T-helper 2 cell (primary cell): ENCODE measurements at places on chromosomes 12 and 14.

GRCh38 chr12:105281694-105282049, 45.7 kb upstream of the APPL2 start:
- DNase-seq: no peak

DNA sequence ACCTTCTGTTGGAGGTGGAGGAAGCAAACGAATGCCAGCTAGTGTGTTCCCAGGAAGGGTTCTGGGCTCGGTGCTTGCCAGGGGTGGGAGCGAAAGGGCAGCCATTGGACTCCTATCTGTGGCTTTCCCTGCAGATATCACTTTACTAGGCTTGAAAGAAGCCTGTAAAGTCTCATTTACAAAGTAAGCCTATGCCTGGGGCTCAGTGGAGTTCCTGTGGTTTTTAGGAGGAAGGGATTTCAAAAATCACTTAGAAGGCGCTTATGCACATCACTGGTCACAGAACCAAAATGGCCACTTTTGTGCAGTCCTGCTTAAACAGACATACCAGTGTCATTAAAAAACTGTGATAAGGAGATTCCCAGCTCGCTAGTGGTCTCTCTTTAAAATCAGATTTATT, 22.7 kb downstream of the CLMN start:
- no peak for DNase-seq

- no peak for DNase-seq
Observed at GRCh38 chr12:23909551-23909950, 39.9 kb downstream of the SOX5 start.

GRCh38 chr12:52884526-52885293, 20.2 kb downstream of the KRT8 start:
- peak; percentile 48 for DNase-seq

DNA sequence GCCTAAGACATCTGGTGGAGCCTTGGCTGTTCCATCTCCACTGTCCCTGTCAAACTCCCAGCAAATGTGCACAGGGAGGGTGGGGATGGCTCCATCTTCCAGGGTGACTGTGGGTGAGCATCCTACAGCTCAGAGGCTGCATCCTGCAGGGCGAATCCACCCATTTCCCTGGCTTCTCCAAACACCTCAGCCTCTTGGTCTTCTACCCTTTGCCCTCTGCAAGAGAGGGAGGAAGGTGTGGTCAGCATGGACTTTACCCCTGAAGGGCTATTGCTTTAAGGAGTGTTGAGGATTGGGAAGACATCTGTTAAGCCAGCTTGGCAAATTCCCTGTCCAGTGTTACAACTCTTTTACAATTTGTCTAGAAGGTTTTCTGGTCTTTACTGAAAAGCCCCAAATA, 23.1 kb upstream of the DGLUCY start:
- DNase-seq: no peak

DNA sequence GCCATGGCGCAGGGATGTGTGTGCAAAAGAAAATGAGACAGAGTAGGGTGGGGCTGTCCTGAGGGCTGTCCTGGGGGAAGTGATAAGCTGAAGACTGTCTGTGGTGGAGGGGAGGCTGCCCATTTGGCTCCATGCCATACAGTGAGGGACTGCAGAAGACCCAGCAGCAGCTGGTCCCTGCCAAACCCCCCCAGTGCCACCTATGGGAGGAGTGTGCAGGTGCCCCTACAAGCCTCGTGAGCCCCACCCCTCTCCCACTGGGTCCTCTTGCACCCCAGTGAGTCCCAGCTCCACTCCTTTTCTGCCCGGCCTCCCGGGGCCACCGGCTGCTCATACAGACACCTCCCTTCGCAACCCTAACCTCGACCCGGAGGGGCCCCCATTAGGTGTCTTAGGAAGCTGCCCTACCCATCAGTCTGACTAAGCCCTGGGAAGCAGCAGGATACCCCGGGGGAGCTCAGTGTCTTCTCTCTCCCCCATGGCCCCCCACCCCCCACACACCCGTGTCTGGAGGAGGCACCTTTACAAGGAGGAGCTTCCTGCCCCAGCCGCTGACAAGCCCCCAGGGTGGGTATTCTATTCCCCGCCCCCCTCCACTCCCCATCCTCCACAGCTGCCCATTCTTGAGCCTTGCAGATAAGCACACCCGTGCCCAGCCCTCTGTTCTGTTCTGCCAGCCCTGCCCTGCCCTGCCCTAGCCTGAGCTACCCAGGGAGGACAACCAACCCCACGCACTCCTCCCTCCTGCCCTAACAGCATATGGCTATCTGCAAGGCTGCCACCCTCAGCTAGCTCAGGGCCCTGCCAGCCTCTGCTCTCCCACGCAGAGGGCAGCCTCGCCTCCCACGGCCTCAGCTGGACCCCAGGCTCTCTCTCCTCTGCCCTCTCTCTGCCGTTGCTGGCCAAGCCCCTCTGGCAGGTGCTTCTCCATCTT, 41.9 kb downstream of the SLC6A12 start:
- no peak for DNase-seq

- DNase-seq: peak; percentile 49
Observed at GRCh38 chr14:95516554-95517181, at the start of gene SYNE3. SYNE3 (minus strand) TSS chr14:95516650; CDS start chr14:95475821, 40,829 bp downstream.

- DNase-seq: no peak
Observed at GRCh38 chr14:50783563-50783962, 47.4 kb downstream of the NIN start.

GRCh38 chr12:49055978-49056754, 4.4 kb downstream of the KMT2D start:
- DNase-seq: peak; percentile 10

DNA sequence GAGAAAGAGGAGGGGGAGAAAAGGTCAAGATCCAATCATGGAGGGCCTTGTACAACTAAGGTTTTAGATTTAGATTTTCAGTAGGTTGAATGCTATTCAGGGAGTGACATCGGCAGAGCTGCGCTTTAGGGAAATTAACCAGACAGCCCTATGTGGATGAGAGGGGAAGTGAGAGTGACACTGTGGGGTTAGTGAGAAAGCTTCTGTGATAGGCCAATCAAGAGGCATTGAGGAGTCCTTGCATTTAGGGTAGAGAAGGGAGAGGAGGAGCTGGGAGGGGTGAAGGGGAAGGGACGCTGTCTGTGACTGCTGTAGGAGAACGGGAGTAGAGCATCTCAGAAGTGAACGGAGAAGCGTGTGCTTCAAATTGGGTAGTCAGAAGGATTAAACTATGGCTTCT, 3.4 kb downstream of the HSD17B6 start:
- DNase-seq: no peak

DNA sequence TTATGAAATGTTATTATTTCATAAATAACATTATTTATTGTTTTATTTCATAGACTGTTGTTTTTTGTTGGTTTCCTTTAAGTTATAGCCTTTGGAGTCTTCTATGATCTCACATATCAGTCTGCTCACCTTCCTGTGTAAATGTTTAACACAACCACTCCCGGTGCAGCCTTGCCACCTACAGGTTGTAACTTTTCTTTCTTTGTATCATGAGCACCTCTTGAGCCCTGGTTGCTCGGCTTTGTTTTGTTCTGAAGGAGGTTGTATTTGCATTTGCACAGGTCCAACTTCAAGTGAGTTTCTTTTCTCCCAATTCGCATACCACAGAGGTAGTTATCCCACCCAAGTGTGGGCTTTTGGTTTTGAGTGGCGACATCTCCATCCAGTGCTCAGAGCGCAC, 121.4 kb downstream of the SLC15A4 start:
- no peak for DNase-seq

DNA sequence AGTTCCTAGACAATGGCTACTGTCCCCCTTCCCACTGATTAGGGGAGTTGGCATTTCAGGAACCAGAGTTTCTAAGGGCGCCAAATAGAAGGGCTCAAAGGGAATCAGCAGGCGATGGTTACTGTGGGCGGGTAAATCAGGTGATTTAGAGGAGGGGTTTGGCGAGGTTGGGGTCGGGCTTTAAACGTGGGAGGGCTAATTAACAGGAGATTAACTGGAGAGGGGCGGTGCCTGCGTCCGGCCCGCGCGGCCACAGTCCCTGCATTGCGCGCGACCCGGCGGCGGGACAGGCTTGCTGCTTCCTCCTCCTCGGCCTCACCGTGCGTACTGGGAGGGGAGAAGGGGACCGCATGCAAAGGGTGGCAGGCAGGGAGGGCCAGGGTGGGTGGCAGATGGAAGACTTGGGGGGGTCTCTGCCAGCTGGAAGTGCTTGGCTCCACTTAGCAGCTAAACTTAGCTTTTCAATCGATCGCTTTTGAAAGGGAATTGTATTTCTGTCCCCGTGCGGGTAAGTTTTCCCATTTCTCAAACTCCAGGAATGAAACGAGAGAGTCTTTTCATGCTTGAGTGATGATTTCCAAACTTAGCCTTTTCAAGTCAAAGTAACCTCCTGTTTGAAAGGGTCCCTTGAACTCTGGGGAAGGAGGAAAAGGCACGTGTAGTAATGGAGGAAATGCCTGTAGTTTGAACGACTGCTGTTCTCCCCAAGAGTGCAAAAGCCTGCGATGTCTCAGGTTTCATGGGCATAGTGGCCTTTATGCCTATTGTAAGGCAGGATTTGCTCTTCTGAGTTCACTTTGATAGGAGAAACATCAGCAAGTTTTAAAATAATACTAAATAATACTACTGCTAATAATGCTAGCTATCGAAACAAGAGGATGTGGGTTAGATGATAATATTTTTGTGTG, at the start of gene MGST1:
Gene MGST1, plus strand, starts transcription at position 255 of the 908 bp plus-strand sequence. CDS start 6,608 bp downstream, outside the sequence.
- DNase-seq: no peak

DNA sequence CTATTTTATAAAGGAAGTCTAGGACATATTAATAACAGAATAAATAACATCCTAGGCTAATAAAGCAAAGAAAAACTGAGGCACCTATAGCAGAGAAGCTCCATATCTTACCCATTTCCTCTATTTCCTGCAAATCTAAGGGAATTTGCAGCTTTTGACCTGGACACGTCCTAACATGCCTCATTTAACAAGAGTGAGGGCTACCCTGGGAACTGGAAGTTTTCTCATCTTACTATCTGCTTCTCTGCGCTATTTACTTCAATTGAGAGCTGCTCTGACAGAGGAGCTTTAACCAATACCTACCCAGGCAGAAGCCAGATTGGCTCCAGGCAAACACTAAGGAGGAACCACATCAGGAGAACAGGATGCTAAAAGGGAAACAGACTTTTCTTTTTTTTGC, 5.7 kb downstream of the YBX3 start:
- no peak for DNase-seq

GRCh38 chr12:129635021-129635685, 268.7 kb downstream of the TMEM132D start:
- no peak for DNase-seq

GRCh38 chr12:5467931-5468330, 36.0 kb downstream of the NTF3 start:
- DNase-seq: no peak

DNA sequence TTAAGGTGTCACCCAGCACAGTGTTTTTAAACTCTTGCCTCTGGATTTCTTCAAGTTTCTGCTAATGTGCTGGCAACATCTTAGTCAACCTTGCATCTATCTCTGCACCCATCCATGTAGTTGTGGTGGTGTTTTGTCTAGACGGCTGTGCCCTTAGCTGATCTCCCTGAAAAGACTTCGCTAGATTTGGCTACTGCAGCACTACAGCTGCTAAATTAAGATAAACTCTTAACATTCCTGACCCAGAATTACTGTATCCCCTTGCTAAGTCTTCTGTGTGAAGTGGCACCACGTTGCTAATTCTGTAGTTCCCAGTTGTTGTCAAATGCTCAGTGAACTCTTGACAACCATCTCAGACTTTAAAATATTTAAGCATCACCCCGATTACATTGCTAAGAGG, 66.8 kb downstream of the SRGAP1 start:
- no peak for DNase-seq

DNA sequence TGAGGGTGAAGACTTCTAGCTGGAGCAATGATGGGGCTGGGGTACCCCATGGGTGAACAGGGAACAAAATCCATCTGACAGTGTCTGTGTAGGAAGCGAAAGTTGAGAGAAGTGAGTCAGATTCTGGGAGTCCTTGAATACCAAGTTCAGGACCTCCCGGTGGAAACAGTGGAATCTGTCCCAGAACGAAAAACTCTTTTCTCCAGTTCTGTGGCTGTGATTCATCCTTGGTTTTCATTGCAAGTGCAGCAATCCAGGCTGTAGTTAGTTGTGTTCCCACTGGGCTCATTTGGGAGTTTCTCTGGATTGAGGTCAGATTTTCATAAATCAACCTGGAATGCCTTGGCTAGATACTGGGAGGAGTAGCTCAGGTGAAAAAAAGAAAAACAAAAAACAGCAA, 120.7 kb downstream of the C12orf75 start:
- no peak for DNase-seq

GRCh38 chr12:11545484-11546330, 103.8 kb upstream of the ETV6 start:
- no peak for DNase-seq

GRCh38 chr12:119573086-119573485, 20.5 kb upstream of the TMEM233 start:
- DNase-seq: no peak

DNA sequence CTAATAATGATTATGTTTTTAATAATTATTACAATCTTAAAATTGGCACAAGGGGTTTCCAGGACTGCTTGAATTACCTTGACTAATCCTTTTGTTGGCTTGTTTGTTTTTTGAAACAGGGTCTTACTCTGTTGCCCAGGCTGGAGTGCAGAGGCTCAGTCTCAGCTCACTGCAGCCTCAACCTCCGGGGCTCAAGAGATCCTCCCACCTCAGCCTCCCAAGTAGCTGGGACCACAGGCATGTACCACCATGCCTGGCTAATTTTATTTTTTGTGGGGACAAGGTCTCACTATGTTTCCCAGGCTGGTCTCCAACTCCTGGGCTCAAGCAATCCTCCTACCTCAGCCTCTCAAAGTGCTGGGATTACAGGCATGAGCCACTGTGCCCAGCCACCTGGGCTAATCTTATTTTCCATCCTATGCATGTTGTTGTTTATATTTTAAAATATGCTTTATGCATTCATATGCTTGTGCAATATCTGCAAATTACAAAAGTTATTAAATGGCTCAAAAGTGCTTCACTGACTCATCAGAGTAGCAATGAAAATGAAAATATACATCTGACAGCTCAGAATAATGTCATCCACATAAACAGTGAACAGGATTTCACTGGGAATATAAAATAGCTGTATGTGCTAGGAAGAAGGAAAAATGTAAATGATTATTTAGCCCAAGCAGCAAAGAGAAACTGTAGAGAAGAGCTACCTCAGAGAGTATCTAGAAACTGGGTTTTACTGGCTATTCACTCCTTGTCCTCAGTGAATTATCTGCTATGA, 24.8 kb upstream of the PLEKHG6 start:
- no peak for DNase-seq

DNA sequence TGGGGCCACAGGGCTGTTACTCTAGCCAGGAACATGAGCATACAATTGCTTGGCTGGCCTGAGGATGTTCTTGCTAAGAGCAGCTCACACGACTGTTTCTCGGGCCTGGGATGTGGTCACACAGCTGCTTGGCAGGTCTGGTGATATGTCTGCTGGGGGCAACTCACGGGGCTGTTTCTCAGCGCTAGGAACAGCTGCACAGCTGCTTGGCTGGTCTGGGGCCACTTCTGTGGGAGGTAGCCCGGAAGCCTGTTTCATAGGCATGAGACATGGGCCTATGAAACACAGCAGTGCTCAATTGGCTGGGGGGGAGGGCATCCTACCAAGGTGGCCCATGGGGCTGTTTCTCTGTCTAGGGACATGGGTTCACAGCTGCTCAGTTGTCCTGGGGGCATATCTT, 73.4 kb upstream of the DDHD1 start:
- no peak for DNase-seq

GRCh38 chr14:21539189-21539940, 13.2 kb upstream of the SALL2 start:
- no peak for DNase-seq

GRCh38 chr12:62258231-62258630, 2.0 kb upstream of the USP15 start:
- DNase-seq: no peak
